ENCODE measurements at places on chromosomes 7 and 10.
A peak's percentile ranks its signal among the peaks of the same experiment; 100 is the strongest.

DNA sequence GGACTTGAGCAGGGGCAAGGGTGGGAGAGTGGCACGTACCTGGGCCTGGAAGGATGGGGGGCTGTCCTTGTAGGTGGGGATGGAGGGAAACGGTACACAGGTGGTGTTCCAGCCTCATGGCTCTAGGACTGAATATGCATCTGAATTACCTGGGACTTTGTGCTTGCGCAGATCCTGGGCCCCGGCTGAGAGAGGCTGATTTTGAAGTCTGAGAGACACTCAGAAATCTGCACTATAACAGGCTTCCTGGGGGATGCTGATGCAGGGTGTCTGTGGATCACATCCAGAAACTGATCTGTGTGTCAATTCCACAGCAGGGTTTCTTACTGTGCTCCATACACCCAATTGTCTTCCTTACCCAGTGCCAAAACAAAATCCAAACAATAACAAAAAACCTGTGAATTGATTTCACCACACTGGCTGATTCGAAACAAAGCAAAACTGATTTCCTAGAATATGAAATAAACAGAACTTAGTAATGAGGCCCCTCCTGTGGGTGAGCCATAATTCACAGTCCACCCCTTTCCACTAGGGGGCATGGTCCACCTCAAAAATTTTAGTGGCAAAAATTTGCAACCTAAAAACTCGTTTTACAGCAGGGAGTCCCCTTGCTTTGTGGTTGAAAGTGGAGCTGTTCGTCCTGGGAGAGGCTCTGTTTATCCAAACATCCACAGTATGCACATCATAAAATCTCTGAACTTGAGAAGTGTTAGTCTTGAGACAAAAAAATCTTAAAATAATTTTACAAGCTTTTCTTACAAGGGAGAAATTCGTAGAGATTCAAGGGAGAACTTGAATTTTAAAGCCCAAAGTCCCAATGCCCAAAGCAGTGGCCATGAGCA, 32.0 kb upstream of the PLEKHA1 start:
- peak; percentile 43 for DNase-seq

DNA sequence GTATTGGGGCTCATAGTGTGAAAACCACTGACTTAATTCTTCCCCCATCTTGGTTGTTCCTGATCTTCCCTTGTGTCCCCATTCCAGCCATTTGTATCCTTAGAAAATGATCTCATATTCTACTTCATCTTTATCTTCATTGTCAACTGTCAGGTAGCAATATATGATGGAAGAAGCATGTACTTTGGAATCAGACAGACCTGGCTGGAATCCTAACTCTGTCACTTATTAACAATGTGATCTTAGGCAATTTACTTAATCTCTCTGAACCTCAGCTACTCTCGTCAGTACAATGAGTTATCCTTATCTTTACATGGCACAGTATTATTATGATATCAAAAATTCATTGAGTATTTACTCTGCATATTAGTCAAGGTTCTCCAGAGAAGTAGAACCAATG, 10.1 kb downstream of the CFTR start:
- no peak for DNase-seq

GRCh38 chr10:67046507-67046906, 120.7 kb downstream of the LRRTM3 start:
- no peak for DNase-seq

DNA sequence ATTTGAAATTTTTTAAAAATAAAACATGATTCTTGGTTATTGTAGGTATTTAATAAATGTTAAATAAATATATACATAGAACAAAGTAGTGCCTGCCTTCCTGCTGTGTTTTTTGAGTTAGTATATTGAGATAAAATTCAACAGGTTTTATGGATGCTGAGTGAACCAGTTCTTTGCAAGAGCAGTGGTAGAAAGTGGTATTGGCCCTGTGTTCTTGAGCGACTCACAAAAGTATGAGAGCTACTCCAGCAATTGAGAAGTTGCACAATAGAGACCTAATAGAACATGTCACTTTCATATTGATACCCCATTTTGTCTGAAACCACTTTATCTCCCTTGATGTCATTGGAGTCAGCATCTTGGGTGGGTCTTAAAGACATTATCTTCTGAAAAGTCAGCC, 32.6 kb upstream of the GJD4 start:
- DNase-seq, result no peak

GRCh38 chr7:110940756-110941155, 150.2 kb upstream of the LRRN3 start:
- DNase-seq, result no peak

DNA sequence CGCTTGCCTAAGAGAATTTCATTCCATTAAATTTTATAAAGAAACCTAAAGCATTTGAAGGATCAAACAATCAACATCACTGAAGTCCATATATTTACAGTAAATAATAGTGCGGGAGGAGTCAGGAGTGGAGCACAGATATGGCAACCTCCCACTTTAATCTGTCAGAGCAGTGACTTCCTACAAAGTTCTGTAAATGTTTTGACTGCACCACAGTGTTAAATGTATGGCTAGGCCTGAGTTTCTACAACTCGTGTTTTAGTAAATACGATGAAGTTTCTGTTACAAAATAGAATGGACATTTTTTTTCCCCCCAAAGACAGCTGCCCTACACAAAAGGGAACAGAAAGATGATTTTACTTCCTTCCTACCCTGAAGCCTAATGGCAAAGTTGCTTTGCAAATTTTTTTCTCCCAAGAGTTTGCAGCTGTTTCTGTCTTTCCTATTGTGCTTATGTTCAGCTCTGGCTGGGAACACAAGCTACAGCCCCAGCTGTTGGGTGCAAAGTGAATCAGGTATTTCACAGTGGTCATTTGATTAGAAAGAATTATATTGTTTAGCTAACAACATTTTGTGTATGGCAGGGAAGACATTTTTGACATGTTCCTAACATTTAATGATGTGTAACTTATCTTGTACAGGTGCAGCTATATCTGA, 62.1 kb downstream of the MET start:
- no peak for DNase-seq

GRCh38 chr10:88491314-88491713, 91.8 kb downstream of the RNLS start:
- no peak for DNase-seq

DNA sequence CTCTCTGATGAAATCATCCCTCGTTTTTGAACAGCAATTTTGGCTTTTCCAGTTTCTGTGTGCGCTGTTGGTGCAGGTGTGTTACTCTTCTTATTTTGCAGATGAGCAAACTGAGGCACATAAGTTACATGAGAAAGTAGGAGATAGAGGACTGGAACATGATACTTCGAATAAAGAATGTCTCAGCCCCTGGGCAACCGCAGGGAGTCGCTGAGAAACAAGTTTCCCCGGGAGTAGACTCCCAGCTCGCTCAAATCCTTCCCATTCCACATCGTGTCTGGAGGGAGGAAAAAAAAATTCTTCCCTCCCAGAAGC, 18.0 kb downstream of the MXI1 start:
- DNase-seq, result no peak

- peak; percentile 67 for DNase-seq
Observed at GRCh38 chr10:118584181-118584954, 11.1 kb downstream of the PRLHR start.

DNA sequence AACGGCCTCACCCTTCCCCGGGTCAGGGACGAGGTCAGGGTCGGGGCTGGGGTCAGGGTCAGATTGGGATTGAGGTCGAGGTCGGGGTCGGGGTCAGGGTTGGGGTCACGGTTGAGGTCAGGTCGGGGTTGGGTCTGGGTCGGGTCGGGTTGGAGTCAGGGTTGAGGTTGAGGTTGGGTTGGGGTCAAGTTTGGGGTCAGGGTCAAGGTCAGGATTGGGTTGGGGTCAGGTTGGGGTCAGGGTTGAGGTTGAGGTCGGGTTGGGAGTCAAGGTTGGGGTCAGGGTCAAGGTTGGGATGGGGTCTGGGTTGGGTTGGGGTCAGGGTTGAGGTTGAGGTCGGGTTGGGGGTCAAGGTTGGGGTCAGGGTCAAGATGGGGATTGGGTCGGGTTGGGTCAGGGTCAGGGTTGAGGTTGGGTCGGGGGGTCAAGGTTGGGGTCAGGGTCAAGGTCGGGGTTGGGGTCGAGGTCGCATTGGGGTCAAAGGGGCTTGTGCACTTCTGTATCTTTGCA, 131.4 kb downstream of the VIPR2 start:
- DNase-seq, result no peak

- peak; percentile 2 for DNase-seq
Observed at GRCh38 chr10:105797234-105797890, 1156.3 kb downstream of the SORCS3 start.

GRCh38 chr7:105611856-105612775, 30.8 kb upstream of the EFCAB10 start:
- no peak for DNase-seq

DNA sequence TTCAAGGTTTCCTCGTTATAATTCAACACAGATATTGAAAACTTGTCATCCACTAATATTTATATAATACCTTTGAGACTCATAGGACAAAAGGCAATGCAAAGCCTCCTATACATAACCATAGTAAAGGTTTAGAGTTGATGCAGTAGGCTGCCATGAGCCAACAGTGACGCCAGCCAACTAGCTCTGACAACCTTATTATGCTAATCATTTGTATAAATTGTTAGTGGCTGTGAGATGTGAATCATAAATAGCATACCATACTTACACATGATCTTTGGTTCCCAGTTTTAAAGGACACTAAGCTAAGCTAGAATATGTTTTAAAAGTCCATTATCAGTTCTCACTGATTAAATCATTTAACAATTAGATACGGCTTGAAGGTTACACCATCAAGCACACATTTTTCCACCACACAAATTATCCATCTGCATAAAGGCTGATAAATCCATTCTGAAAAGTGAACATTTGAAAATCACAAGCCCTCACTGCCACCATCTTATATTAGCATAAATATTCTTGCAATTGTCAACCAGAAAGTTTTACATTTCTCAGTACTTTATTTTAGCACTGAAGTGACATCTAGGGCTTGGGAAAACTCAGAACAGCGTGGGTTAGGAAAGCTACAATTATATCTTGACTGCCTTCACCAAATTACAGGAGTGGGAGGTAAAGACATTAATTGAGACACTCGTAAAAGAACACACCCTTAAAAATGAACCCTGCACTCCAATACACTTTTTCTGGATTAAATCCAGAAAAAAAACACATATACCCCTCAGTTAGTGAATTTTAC, 30.7 kb downstream of the COA1 start:
- DNase-seq, result no peak
